ENCODE measurements at places on chromosomes 6 and 20. TPM values are rescaled to one million over a fixed set of nuclear protein-coding genes. Genes with fewer than 3 reads are reported as not detected.

GRCh38 chr20:23156170-23156841 lies 70.2 kb upstream of the CD93 start:
- peaks cover 5% of the 10 kb centered on the region for H3K4me1 ChIP-seq
- H3K27me3 ChIP-seq: no peaks in the 10 kb centered on the region
- peak; percentile 79 for DNase-seq
- H3K4me3 ChIP-seq: no peak overlapping the region
- H3K27ac ChIP-seq: peak overlapping the region; percentile 84

Gene BTNL2
- polyA plus RNA-seq: not detected

- DNase-seq: no peak
- H3K4me1 ChIP-seq: no peaks in the 10 kb centered on the region
- H3K27ac ChIP-seq: no peak overlapping the region
- no peaks in the 10 kb centered on the region for H3K27me3 ChIP-seq
- H3K36me3 ChIP-seq: no peaks in the 10 kb centered on the region
Measured at GRCh38 chr20:50726955-50727791, 4.2 kb upstream of the PARD6B start.

Gene PHF20
- 32.9 TPM for polyA plus RNA-seq

- H3K27ac ChIP-seq: no peak overlapping the region
- DNase-seq: peak; percentile 72
Measured at GRCh38 chr20:63497138-63497945, 1.5 kb downstream of the EEF1A2 start.

Gene DLL1
- polyA plus RNA-seq: 0.13 TPM

- no peak overlapping the region for H3K4me3 ChIP-seq
- no peak overlapping the region for H3K27ac ChIP-seq
- no peak for DNase-seq
- peaks cover 3% of the 10 kb centered on the region for H3K27me3 ChIP-seq
Measured at GRCh38 chr6:36283608-36284007, 13.7 kb downstream of the PNPLA1 start.

Gene HTR1B
- polyA plus RNA-seq: 0.50 TPM

DNA sequence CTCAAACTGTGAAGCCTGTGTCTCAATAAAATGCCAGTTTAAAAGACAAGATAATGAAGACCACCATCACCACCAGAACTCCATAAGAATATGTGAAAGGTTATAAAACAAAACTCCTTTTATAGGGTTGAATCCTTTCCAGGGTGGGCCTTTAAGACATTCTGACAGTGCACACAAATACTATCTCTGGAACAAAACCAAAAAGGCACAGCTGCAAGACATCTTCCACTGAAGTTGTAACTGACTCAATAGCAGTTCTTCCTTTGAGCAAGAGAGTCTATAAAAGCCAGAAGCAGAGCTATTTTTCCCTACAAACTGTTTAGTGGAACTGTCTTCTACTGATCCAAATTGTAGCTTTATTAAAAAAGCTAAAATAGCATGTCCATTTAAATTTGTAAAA lies 81.6 kb downstream of the EPB41L2 start:
- no peak overlapping the region for H3K4me3 ChIP-seq
- no peaks in the 10 kb centered on the region for H3K27me3 ChIP-seq
- H3K4me1 ChIP-seq: peaks cover 2% of the 10 kb centered on the region
- no peak overlapping the region for H3K27ac ChIP-seq
- no peaks in the 10 kb centered on the region for H3K36me3 ChIP-seq

- peak within 1 kb of the TSS; percentile 69 for H3K4me3 ChIP-seq
- peak within 1 kb of the TSS; percentile 70 for H3K27ac ChIP-seq
- H3K27me3 ChIP-seq: no peaks in the 10 kb centered on the region
- no peaks in the 10 kb centered on the region for H3K36me3 ChIP-seq
Measured at GRCh38 chr6:89145956-89146717, at the start of gene PM20D2. PM20D2 (plus strand) TSS chr6:89146055; CDS start chr6:89146145, 90 bp downstream.

Gene PGC
- polyA plus RNA-seq: 2.5 TPM

- H3K4me3 ChIP-seq: no peak overlapping the region
- H3K4me1 ChIP-seq: no peaks in the 10 kb centered on the region
- no peaks in the 10 kb centered on the region for H3K27me3 ChIP-seq
- no peak for DNase-seq
- no peaks in the 10 kb centered on the region for H3K36me3 ChIP-seq
- H3K27ac ChIP-seq: no peak overlapping the region
Measured at GRCh38 chr6:44327760-44328159, 14.6 kb upstream of the AARS2 start.

DNA sequence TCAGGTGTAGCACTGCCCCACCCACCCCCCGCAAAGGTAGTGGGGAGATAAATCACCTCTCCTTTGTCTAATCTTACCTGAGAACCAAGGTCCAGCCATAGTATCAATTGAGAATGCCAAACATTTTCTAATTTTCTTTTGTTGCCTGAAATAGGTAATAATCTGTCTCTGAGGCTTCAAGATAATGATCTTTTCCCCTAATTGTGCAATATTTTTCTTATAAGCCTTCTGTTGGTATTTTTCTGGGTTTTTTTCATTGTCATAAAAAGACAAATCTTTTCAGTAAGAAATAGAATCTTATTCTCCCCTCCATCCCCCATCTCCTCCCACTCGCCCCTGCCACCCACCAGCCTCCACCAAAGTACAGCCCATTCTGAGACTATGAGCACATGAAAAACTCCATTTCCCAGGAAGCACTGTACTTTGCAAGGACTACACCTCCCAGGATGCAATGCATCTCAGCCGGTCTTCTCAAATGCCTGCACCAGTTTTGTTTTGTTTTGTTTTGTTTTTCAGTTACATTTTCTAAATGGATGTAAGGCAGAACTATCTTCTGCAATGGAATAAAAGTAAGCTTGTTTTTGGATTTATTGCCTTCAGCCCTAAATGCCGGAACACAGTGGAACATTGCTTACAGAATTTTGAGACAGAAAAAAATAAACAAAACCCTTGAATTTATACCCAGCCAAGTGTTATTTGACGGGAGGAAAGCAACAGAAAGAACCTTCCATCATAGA lies 268.0 kb downstream of the TFAP2A start:
- no peak for DNase-seq
- no peaks in the 10 kb centered on the region for H3K4me1 ChIP-seq
- H3K27me3 ChIP-seq: no peaks in the 10 kb centered on the region
- H3K36me3 ChIP-seq: no peaks in the 10 kb centered on the region

GRCh38 chr20:15375836-15376235 lies 1038.4 kb upstream of the FLRT3 start:
- no peaks in the 10 kb centered on the region for H3K36me3 ChIP-seq
- no peak overlapping the region for H3K27ac ChIP-seq
- H3K27me3 ChIP-seq: no peaks in the 10 kb centered on the region
- no peaks in the 10 kb centered on the region for H3K4me1 ChIP-seq
- DNase-seq: no peak
- H3K4me3 ChIP-seq: no peak overlapping the region

Gene MROH8
- polyA plus RNA-seq: 9.3 TPM

DNA sequence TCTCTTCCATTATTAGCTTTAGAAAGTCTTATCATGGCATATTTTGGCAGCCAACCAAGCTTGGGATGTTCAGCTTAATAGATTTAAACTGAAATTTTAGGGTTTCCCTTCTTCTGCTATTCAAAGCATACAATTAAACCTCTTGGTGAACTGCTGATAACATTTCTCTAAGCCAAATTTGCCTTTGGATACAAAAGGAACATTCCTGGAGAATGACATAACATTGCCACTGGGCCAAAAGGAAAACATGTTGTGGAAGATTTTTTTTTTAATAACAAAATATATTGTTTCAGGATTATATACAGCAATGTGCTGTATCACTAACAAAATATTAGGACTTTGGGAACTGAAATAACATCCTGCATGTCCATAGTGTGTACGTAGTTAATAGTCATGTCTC lies 215.1 kb upstream of the TBX18 start:
- no peak overlapping the region for H3K27ac ChIP-seq
- H3K4me1 ChIP-seq: no peaks in the 10 kb centered on the region
- no peaks in the 10 kb centered on the region for H3K27me3 ChIP-seq

Gene MYLK4
- 0.38 TPM for polyA plus RNA-seq

- no peaks in the 10 kb centered on the region for H3K27me3 ChIP-seq
- no peak for DNase-seq
- H3K4me3 ChIP-seq: no peak overlapping the region
Measured at GRCh38 chr6:27674882-27675281, 202.0 kb upstream of the ZNF184 start.

DNA sequence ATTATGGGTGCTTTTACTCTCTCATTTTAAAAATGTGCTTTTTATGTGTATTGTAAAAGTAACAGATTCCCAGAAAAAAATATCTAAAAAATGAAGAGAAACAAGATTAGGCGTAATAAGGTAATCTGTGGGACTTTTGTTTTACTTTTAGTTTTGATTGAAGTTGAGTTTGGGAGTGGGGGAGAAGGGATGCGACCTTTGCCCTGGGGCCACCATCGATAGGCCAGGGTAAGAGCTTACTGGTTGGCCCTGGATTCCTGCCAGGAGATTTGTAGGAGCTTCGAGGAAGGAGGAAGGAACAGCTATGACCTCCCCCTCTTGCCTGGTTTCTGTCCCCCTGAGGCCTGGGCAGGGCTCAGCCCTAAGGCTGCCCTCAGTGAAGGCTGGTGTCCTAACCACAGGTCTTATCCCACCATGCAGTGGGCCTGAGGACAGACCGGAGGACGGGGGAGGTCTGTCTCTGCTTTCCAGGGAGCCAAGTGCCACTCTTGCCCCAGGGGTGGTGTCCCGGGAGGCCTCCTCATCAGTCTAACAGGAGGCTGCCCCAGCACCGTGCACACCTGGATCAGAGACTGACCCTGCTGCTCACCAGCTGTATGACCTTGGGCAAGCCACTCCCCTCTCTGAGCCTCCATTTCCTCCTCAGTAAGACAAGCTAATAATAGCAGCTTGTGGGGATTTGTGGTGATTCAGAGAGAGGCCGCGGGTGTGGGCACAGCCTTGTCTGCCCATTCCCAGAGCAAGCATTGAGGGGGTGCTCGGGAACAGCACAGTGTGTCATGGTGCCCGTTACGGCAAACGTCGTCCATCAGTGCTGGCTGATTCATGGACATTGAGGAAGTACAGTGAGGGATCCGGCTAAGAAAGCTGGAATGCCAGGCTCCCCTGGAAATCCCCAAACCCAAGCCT lies 21.2 kb downstream of the TGM2 start:
- no peaks in the 10 kb centered on the region for H3K4me1 ChIP-seq
- H3K4me3 ChIP-seq: no peak overlapping the region
- peak; percentile 90 for DNase-seq
- peak overlapping the region; percentile 72 for H3K27ac ChIP-seq

DNA sequence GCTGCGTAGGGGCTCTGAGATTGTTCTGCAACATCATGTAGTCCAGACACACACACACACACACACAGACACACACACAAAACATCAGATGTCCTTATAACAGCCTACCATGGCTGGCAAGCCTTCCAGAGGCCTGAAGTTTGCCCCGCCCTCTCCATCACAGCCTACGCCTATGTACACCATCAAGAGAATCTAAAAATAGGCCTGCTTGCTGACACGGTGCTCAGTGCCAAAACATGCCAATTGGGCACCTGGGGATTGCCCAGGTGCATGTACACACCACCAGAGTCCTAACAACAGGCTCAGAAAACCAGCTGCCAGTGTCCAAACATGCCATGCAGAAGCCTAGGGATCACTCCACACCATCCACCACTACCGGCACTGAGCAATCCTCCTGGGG lies 391.7 kb upstream of the SPTLC3 start:
- DNase-seq: no peak
- H3K27me3 ChIP-seq: no peaks in the 10 kb centered on the region
- no peak overlapping the region for H3K4me3 ChIP-seq
- H3K36me3 ChIP-seq: no peaks in the 10 kb centered on the region

Gene KCNK15
- polyA plus RNA-seq: 2.3 TPM

DNA sequence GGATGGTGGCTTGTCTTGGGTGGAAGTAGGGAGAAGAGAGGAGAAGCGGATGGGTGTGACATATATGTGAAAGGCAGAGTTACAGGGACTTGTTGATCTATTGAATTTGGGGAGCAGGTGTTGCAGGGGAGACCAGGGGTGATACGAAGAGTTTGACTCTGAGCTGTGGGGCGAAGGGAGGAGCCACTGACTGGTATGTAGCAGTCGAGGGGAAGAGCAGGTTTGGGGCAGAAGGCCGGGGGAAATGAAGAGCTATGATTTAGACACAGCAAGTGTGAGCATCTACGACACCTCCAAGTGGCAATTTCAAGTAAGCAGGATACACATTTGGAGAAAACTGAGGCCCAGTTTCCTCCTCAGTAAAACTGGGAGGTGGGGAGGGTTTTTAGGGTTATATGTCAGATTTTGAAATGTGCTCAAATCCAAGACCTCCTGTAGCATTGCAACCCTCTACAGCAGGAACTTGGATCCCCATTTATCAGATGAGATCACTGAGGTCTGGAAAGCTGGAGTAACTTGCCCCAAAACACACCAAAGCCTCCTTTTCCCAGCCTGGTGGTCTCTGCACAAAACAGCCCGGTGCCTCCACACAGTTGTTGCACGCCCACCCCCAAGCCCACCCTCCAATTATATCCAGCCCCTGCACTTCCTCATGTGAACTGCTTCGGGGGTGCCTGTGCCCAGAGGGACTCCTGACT lies 137.8 kb downstream of the PREX1 start:
- H3K4me1 ChIP-seq: no peaks in the 10 kb centered on the region
- no peaks in the 10 kb centered on the region for H3K36me3 ChIP-seq
- no peaks in the 10 kb centered on the region for H3K27me3 ChIP-seq
- no peak for DNase-seq
- no peak overlapping the region for H3K27ac ChIP-seq

DNA sequence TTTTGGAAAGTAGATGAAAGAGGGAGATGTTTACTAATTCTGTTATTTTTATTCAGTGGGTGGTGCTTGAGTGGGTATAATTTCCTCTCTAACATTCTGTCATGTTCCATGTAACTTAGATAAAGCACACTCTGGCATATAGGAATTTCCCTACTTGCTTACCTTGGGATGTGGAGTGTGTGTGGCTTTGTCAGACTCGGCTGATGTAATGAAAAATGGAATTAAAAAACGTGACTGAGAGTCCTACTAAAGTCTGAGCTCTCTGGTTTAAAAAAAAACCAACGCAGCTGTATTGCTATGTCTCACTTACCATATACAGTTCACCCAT lies 98.3 kb downstream of the JARID2 start:
- H3K27me3 ChIP-seq: no peaks in the 10 kb centered on the region
- DNase-seq: no peak
- no peaks in the 10 kb centered on the region for H3K4me1 ChIP-seq
- no peak overlapping the region for H3K4me3 ChIP-seq

Gene PBOV1
- not detected for polyA plus RNA-seq

DNA sequence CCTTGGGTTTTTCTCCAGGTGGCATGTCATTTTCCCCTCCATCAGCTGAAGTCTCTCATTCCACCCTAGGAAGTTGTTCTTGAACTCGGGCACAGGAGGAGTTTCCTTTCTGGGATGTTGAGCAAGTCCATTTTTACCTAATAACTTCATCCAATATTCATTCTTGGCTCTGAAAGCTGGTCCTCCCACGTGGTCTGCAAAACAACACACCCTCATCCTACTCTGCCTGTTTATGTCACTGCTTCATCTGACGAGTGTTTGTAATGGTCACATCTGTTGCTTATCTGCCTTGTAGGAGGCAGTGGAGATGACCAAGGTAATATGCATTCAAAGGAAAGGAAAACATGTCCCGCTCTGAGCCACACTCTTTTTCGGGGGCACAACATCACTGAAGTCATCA lies 41.7 kb upstream of the AIG1 start:
- DNase-seq: no peak
- H3K27me3 ChIP-seq: no peaks in the 10 kb centered on the region
- no peaks in the 10 kb centered on the region for H3K4me1 ChIP-seq

Gene GRIK2
- 0.82 TPM for polyA plus RNA-seq

Gene ITCH
- polyA plus RNA-seq: 13.1 TPM

- H3K27me3 ChIP-seq: no peaks in the 10 kb centered on the region
- peak overlapping the region; percentile 8 for H3K27ac ChIP-seq
- peak; percentile 64 for DNase-seq
Measured at GRCh38 chr6:28944412-28944865, 20.7 kb upstream of the TRIM27 start.

- H3K4me1 ChIP-seq: no peaks in the 10 kb centered on the region
- no peak overlapping the region for H3K4me3 ChIP-seq
- no peaks in the 10 kb centered on the region for H3K27me3 ChIP-seq
- H3K27ac ChIP-seq: no peak overlapping the region
Measured at GRCh38 chr20:61499859-61500554, 247.9 kb downstream of the CDH4 start.

Data from aorta (tissue), 5 donors.